ENCODE measurements at places on chromosomes 7 and 10.

- no peak for DNase-seq
Measured at GRCh38 chr7:132542895-132543294, 33.4 kb downstream of the PLXNA4 start.

DNA sequence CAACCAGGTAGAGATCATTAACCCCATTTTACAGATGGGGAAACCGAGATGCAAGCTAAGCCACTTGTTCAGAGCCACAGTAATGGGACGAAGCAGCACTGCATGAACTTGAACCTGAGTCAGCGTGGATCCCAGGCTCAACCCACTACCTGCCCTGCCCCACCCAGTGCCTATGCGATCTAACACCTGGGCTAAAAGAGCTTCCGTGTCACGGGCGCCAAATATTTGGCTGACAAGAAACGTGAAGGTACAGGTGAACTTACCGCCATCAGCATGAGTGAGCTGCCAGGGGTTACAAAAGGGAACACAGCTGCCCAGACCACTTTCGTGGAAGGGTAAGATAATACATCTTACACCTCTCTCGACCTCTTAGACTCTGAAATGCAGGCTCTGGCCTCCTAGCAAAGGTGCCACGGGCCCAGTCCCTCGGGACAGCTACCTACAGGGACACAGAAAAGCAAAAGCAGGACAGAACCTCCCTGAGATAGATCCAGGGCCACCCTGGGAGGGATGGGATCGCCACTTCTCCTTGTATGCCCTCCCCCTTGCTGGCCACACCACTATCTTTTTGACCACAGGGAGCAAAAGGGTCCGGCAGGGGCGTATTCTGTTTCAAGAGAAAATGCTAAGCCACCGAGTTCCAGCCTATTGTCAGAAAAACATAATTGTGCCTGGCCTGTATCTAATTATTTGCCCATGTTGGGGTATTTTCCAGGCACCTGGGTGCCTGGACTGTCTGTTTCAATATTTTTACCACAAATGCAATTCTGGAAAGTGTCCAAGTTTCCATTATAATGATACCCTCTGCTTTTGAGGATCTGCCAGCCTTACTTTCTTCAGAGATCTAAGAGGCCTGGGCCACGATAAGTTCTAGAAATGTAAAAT is 6.4 kb downstream of the CHST15 start:
- no peak for DNase-seq

GRCh38 chr7:149147752-149148653 is 750 bp downstream of the ZNF398 start:
- peak; percentile 71 for DNase-seq

DNA sequence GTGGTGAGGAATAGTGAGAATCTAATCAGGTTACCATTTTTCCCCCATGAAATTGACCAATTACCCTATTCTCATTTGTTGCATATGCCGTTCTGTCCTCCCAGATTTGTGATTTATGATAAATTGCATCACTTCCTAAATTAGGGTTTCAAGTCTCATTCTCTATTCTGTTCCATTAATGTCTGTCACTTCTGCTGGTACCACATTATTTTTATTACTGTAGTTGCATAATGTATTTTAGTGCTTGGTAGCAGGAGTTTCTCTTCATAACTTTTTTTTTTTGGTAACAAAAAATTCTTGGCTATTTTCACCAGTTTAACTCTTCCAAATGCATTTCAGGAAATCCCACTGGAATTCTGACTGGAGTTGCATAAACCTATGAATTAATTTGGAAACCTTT is 44.0 kb upstream of the FAM133B start:
- no peak for DNase-seq

DNA sequence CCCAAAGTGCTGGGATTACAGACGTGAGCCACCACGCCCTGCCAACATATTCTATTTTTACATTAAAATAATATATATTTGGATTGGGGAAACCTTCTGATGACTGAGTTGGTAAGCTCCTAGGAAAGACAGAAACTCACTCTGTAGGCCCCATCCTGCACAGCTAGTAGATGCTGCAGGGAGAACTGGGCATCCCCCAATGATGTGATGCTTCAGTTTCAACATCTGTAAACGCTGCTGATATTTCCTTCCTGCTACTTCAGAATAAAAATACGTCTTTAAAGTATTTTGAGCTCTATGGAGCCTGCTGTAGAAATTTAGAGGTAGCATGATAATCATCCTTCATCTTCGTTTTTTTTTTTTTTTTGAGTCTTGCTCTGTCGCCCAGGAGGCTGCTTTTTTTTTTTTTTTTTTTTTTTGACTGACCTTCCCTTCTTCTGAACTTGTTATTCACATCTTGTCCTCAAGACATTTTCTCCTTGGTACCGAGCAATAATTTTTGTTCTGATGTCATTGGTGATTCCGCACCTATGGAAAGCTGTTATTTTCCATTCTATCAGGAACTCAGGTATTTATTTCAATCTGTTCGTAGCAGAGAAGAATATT is 21.8 kb upstream of the INPP5F start:
- DNase-seq: no peak

- no peak for DNase-seq
Measured at GRCh38 chr7:142174441-142174840, 62.9 kb downstream of the MGAM2 start.

DNA sequence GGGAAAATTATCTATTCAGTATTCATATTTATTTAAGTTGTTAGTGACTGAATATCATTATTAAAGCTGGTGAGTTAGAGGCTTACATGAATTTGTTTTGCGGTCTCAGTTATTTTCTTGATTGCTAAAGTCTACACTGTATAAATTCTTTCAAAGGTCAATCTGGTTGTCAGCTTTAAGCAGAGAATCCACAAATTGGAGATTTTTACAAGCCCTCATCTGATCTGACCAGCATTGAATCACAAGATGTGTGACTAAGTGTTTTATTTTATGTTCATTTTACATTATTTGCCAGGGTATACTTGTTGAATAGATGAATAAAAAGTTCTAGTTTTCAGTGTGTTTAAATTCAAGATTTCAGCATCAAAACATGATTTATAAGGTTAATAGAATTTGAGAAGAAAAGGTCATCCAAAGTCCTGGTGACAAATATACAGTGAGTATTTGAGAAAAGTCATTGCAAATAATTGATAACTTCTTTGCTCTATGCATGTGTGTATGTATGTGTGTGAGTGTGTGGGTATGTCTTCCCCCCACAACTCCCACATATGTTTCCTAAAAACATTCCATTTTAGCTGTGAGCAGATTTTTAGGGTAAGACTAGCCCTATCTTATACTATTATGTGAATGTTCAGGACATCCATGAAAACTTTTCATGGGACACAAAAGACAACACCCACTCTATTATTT is 4.4 kb downstream of the SEMA3A start:
- no peak for DNase-seq

DNA sequence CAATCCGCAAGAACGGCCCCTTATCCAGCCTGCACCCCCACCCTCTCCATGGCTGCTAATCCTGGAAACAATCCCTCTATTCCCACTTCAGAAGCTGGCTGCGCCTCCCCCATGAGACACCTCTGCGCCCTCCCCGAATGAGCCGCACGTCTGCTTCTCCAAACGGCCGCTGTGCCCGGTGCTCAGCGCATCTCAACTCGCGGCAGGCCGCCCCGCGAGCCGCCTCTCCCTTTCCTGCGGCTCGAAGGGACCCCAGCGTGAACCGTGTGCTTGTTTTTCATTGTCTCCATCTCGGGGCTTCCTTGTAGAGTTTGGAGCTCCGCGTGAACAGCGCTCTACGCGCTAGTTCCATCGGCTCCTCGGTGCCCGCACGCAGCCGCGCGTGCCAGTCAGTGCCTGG is 20.8 kb upstream of the FXYD4 start:
- no peak for DNase-seq

DNA sequence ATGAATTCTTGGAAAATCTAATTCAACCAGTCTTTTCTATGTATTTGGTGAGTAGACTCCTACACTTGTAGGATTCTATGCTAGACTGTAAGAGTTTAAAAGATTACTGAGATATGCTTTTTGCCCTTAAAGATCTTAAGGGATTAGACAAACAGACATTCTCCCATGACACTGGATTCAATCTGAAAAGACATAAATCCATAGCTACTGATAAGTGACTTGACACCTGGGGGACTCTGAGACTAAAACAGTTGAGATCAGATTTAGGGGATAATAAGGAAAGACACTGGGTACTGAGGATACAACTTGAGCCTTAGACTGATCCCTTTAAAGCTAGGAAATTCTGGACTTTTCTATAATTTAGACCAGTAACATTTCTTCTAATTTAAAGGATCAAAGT is 1233.4 kb downstream of the XPNPEP1 start:
- DNase-seq: no peak

DNA sequence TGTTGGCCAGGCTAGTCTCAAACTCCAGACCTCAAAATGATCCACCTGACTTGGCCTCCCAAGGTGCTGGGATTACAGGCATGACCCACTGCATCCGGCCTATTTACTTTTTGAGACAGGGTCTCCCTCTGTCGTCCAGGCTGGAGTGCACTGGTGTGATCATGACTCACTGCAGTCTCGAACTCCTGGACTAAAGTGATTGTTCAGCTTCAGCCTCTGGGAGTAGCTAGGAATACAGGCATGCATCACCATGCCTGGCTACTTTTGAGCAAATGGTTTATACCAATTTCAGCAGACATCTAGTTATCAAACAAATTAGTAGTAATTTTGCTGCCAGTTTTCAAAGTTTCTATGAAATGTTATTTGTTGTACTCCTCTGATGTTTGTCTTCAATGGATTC is 2.2 kb upstream of the WAC start:
- no peak for DNase-seq

- DNase-seq: no peak
Measured at GRCh38 chr7:14233868-14234369, 244.5 kb upstream of the ETV1 start.

GRCh38 chr10:128318913-128319312 is 192.7 kb upstream of the MKI67 start:
- DNase-seq: no peak

- DNase-seq: no peak
Measured at GRCh38 chr10:38047666-38048065, 37.2 kb downstream of the ZNF33A start.

GRCh38 chr10:112966194-112966855 is 16.3 kb downstream of the TCF7L2 start:
- DNase-seq: no peak

DNA sequence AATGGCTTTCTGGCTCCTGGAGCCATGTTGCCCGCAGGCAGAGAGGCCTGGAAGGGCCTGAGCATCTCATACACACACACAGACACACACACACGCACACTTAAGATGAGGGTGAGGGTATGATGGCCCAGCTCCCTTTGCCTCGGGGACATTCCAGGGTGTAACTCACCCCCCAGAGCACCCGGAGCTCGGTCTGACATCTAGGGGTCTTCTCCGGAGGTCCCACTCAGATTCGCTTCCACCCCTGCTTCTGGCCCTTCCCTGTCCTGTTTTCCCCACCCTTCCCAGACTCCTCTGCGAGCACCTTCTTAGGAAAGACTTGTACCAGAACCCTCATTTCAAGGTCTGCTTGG is 304.4 kb downstream of the GRID1 start:
- no peak for DNase-seq

- DNase-seq: no peak
Measured at GRCh38 chr10:69685802-69686585, 55.9 kb downstream of the FAM241B start.

DNA sequence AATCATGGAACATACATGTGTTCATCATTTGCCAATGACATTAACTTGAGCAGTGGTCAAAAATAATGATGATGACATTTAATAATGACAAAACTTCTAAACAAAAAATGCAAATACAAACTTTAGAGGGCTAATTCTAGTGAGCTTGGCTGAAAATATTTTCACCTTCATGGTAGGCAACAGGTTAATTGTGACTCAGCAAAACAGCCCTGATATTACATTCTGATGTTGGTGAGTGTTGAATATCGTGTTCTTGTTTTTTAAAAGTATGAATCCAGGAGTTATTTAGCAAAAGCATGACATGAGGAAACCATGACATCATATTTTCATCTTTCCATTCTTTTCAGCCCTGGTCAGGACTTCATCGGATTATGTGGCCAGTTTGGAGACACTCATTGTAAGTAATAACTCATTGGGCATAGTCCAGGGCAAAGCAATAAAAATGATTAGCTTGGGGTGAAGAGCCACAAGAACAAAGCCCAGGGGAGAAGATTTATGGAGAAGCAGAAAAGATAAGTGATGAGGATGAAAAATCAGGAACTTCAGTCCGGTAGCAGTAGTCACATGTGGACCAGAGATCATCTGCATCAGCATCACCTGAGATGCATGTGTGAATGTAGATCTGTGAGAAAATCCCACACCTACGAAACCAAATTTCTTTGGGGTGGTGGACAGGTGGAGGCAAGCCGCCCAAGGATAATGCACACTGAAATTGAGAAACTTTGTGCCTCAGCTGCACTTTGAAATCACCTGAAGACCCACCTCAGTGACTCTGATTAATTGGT is 46.8 kb upstream of the PRKAR2B start:
- DNase-seq: no peak

DNA sequence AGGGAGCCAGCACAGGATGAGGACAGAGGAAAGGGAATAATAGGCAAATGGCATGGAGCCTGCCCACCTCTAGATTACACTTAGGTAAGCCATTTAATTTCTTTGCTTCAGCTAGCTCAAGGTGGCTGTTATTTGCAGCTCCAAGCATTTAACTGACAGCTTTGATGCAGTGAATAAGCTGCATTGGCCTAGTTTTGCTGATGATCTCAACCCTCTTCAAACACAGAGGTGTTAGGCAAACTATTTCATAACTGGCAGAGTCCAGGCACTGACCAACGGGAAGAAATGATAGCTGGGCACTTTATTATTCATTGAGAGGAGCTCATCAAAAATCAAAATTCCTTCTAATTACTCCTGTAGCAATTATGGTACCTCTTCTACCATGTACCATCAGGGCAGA is 317.4 kb downstream of the BMPER start:
- DNase-seq: no peak

- no peak for DNase-seq
Measured at GRCh38 chr7:4115941-4116610, 566.0 kb upstream of the FOXK1 start.

GRCh38 chr10:324593-324992 is 189.3 kb downstream of the ZMYND11 start:
- DNase-seq: no peak

DNA sequence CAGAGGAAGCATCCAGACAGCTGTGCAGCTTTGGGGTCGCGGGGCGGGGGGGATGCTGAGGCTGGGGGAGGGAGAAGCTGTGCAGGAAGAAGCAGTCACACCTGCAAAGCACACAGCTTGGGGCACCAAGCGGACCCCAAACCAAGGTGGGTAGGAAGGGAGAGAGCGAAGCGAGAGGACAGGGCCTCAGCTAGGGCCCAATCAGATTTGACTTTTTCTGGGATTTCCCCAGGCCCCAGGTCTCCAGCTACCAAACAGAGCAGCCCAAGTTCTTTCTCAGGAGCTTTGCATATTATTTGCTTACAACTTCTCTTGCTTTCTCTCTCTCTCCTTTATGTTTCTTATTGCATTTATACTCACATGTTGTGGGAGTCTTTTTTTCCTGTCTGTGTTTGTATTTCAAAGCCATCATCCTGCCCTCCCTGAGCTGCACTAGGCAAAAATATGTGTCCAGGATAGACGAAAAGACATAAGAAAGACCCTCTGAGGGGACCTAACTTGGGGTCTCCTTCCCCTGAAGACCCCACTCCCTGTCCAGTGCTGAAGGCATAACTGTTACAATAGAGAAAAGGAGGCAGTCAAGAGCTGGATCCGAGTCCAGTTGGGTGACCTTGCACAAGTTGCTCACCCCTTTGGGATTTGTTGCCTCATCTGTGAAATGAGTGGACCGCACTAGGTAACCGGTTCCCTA is 50.6 kb upstream of the SMNDC1 start:
- no peak for DNase-seq

- no peak for DNase-seq
Measured at GRCh38 chr10:108346066-108346465, 1181.6 kb upstream of the SORCS1 start.
